ENCODE measurements at places on chromosomes 16 and 17.

GRCh38 chr16:88472069-88472468 lies 19.0 kb downstream of the ZFPM1 start:
- DNase-seq, result no peak

DNA sequence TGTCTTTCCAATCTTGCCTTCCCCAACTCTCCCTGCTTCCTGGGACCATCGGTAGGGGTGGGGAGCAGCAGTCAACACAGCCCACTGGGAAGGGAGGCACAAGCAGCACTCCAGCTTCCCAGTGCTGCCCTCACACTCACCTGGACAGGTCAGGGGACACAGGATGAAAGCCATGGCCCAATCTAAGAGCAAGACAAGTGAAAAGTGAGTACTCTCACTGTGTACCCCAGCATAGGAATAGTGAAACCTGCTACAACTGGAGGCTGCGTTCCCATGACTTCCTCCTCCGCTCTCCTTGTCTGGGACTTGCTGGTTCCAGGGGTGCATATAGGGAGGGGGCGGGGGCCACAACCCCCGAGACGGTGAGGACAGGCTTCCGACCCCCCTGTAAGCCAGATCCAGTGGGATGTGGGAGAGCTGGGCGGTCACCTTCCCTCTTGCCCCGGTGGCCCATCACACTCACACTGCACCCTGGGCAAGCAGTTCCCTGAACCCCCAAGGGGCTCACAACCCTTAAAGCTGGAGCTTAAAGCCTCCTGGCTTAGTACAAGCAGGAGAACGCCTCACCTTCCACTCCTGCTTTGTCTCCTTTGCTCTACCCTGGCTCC lies 29.5 kb upstream of the SLC25A19 start:
- DNase-seq, result no peak

DNA sequence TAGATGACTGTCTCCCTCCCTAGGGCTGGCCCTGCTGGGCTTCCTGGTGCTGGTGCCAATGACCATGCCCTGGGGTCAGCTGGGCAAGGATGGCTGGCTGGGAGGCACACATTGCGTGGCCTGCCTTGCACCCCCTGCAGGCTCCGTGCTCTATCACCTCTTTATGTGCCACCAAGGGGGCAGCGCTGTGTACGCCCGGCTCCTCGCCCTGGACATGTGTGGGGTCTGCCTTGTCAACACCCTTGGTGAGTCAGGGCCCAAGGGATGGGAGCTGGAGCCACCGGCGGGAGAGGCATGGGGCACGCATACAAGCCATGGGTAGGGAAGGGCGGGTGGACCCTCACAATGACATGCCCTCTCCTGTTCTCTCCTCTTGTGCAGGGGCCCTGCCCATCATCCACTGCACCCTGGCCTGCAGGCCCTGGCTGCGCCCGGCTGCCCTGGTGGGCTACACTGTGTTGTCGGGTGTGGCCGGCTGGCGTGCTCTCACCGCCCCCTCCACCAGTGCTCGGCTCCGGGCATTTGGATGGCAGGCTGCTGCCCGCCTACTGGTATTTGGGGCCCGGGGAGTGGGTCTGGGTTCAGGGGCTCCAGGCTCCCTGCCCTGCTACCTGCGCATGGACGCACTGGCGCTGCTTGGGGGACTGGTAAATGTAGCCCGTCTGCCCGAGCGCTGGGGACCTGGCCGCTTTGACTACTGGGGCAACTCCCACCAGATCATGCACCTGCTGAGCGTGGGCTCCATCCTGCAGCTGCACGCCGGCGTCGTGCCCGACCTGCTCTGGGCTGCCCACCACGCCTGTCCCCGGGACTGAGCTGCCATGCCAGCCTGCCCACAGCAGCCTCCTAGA lies 2.2 kb downstream of the PAQR4 start:
- no peak for DNase-seq

DNA sequence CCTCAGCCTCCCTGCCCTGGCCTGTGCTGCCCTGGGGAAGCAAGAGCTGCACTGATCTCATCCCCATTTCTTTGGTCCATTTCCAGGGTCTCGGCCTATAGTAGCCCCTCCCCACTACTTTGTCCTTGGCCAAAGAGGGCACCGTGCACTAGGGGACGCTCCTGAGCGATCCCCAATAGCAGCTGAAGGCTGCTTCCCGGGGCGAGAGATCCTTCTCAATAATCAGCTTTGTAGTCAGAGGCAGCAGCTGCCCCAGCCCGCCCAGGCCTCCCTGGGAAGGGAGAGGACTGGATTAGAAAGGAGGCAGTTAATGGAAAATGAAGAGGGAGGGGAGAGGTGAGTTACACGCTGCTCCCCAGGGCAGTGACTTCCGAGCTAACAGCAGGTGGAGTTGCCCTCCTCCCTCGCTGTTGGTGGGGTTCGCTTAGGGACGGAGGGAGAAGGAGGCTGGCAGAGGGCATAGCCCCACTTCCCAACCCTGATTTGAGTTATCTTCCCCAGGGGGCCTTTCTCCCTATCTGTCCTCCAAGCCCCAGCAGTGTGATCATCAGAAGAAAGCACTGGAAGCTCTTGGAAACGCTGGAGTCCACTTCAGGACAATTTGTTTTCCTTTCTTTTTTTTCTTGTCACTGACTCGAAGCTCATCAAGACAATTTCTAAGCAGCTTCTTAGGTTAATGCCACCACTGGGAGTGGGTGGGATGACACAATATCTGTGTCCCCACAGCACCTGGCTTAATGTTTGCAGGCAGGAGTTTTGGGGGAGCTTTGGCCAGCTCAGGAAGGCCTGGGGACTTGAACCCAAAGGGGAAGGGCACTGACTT lies 2.6 kb downstream of the MXRA7 start:
- no peak for DNase-seq

GRCh38 chr17:50020841-50021599 lies 26.0 kb upstream of the DLX3 start:
- DNase-seq, result no peak

- no peak for DNase-seq
These were observed 8.4 kb downstream of the UBALD2 start for GRCh38 chr17:76273445-76274111.

DNA sequence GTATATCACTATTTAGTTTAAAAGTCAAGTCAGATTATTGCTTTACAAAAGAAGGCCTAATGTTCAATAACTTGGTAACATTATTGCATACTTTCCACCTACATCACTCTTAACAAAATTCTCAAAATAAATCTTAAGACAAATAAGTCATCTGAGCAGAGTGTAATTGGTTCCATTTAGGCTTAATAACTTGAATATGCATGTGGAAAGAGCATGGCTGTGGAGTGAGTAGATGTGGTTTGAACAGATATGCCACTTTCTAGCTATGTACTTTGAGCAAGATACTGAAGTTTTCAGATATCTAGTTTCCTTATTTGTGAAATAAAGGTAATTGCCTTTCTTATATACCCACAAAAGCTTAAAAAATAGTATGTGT lies 6.7 kb upstream of the EVI2A start:
- DNase-seq, result no peak

- no peak for DNase-seq
These were observed 92.3 kb downstream of the METRNL start for GRCh38 chr17:83171661-83172060.

DNA sequence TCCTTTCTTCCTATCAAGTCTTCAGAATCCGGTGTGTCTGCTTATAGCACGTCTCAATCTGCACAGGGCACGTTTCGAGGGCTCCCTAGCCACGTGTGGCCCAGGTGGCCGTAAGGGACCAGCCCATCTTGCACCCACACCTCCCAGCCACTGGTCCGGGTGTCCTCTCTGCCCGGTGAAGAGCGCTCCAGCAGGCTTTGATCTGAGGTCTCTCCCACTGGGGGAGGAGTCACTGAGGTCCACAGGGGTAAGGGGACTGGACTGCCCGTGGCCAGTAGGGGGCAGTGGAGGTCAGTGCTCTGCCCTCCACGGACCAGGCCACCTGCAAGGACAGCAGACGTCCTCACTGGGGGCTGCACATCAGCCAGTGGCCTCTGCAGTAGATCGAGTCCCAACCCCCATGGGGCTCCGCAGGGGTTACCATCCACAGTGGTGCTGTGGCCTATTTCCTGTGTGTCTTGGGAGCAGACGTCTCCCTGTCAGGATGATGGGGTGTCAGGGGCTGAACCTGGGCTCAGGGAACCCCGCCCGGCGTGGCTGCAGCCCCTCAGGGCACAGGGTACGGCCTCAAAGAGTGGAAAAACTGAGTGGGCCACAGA lies 204.1 kb upstream of the CIBAR2 start:
- no peak for DNase-seq

- no peak for DNase-seq
These were observed 10.6 kb upstream of the CES3 start for GRCh38 chr16:66950437-66950836.

GRCh38 chr16:85056211-85056748 lies 28.7 kb downstream of the KIAA0513 start:
- no peak for DNase-seq

DNA sequence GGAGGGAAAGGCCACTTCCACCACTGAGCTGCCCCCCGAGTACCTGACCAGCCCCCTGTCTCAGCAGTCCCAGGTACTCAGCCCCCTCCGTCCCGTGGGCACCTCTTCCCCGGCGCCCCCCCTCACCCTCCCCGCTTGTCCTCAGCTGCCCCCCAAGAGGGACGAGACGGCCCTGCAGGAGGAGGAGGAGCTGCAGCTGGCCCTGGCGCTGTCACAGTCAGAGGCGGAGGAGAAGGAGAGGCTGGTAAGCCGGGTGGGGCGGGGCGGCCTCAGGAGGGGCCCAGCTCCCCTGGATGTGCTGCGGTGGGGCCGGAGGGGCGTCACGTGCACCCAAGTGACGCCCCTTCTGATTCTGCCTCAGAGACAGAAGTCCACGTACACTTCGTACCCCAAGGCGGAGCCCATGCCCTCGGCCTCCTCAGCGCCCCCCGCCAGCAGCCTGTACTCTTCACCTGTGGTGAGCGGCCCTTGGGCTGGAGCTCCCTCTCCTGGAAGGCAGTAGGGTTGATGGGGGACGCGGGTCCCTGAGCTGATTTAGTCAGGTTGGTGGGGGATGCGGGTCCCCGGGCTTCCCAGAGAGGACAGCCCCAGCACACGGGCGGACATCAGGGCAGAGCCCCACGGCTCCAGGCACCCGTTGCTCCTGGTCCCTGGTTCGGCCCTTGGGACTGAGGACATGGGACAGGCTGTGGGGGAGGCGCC lies 9.5 kb upstream of the MRPL12 start:
- DNase-seq, result no peak

DNA sequence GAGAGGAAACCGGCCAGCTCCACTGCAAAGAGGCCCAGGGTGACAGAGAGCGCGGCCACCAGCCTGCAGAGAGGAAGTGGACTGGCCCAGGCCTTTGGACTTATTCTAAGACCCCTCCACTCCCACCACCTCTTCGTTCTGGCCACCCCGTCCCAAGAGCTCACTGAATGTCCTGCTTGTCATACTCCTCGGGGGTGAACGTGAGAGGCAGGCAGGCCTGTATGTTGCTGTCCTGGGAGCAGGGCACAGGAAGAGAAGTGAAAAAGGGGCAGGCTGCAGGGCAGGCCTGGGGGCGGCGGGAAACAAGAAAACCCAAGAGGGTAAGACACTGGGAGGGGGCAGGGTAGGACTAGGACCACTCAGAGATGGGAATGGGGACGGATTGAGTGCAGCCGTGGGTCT lies 384 bp downstream of the TMEM107 start:
- no peak for DNase-seq

GRCh38 chr17:82935966-82936767 lies 96.3 kb upstream of the ZNF750 start:
- no peak for DNase-seq

- DNase-seq, result no peak
These were observed 390 bp downstream of the MNT start for GRCh38 chr17:2400474-2400866.

- DNase-seq, result no peak
These were observed 212.2 kb downstream of the AATF start for GRCh38 chr17:37160944-37161343.

GRCh38 chr17:36938566-36939051 lies 1.3 kb downstream of the LHX1 start:
- no peak for DNase-seq

GRCh38 chr16:58614212-58614611 lies 15.4 kb downstream of the CNOT1 start:
- no peak for DNase-seq

- DNase-seq, result no peak
These were observed 9.9 kb upstream of the TEX2 start for GRCh38 chr17:64273006-64273405.

DNA sequence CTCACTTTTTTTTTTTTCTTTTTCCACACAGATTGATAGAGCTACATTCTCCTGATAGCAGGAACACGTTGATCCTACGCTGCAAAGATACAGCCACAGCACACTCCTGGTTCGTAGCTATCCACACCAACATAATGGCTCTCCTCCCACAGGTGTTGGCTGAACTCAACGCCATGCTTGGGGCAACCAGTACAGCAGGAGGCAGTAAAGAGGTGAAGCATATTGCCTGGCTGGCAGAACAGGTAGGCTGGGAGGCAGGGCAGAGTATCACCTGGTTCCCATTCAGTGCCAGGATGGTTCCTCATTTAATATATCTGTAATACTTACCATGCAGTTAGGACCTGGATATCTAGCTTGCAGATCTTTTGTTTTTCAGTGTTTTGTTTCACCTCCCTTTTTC lies 51.1 kb upstream of the VPS4A start:
- DNase-seq, result no peak
